ENCODE measurements at places on chromosomes 16 and 17.
A peak's percentile ranks its signal among the peaks of the same experiment; 100 is the strongest.

GRCh38 chr17:48143629-48144028 lies 36.1 kb downstream of the SNX11 start:
- no peak for DNase-seq

DNA sequence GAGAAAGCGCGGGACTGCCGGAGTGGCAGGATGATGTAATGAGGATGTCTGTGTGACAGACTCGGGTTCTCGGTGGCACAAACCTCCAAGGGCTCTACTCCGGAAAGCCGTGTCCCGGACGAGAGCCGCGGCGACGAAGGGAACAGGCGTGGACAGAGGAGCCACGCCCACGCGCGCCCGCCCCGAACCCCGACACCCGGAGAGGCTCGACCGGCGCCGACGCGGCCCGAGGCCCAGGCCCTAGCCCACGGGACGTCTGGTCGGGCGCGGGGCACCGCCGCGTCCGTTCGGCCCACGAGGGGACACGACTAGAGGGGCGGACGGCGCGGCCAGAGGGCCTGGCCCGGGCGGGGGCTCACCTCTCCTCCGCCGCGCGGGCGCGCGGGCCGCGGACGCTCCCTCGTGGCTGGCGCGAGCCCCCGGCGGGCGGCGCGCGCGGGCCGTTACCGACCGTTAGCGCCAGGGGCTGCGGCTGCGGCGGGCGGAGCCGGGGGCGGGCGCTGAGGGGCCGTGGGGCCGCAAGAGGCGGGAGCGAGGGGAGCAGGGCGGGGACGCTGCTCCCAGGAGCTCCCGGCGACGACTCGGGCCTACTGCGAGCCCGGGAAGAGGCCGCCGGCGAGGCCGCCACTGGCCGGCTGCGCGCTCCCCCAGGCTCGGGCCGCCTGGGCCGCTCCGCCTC lies 2.1 kb upstream of the IRX5 start:
- no peak for DNase-seq

- no peak for DNase-seq
Measured at GRCh38 chr17:83186226-83186625, 106.8 kb downstream of the METRNL start.

GRCh38 chr17:7989781-7990655 lies 12.4 kb upstream of the GUCY2D start:
- no peak for DNase-seq

GRCh38 chr17:2962729-2963128 lies 100.7 kb downstream of the OR1D5 start:
- DNase-seq, result no peak

DNA sequence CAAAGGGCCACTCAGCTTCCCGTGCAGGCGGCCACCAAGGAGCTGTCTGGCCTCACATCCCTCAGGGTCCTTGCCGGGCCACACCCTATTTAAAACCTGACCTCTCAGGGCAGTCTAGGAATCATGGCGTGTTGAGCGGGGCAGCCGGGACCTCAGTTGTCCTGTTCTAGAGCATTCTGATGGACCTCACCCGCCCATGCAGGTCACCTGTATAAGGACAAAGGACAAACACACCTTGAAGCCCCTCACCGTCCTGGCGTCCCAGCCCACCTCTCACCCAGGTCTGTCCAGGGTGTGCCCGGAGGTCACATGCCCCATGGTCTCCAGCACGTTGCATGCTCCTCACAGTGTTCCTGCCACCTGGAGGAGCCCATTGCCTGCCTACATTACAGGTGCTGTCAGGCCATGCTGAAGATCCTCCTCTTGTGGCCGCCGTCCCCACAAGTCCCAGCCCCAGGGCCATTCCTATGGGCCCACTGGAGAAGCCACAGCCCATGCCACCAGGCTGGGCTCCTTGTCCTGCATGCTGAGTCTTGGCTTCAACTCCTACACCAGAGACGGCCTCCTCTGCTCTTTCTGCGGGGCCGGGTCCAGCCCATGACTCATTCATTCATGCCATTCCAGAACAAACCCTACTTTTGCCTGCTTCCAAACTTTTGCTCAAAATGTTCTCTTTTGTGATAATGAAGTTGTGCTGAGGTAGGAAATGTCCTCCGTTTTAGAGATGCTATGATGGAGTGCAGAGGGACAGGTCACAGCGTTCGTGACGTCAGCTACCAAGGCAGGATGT lies 46.3 kb downstream of the PEMT start:
- DNase-seq, result no peak

GRCh38 chr17:45431531-45432404 lies 902 bp downstream of the ARHGAP27 start:
- DNase-seq, result peak; percentile 36

- peak; percentile 21 for DNase-seq
Measured at GRCh38 chr16:46974352-46974751, 878 bp upstream of the DNAJA2 start.

GRCh38 chr17:28170771-28171170 lies 128.3 kb downstream of the NLK start:
- DNase-seq, result no peak

- DNase-seq, result peak; percentile 71
Measured at GRCh38 chr16:57175896-57176295, 9.9 kb downstream of the PSME3IP1 start.

DNA sequence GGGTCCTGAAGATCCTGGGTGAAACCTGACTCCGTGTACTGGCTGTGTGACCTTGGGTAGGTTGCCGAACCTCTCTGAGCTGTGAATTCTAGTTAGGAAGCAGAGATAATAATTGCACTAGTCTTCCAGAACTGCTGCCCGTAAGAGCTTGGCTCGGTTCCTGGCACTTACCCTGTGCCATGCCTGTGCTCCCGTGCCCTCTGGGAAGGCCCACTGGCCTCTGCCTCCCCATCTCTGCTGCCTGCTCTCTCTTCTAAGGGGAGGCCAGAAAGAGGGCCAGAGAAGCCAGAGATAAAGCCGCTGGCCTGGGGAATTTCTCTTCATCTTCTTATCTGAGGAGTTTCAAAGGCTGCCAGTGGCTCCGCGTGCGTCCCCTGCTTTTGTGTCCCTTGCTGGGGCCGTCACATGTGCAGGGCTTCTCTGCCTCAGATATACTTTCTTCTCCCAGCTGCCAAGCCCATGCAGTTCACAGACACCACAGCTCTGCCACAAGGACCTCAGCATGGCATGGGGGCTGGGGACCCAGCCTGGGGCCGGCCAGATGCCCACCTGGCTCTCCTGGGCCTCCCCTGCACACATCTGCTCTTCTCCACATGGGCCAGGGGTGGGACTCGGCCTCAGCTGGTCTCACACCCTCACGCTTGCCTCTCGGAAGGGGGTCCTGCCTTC lies 145.2 kb downstream of the SDK2 start:
- DNase-seq, result no peak

GRCh38 chr16:28879261-28879840 lies 1.1 kb downstream of the ATP2A1 start:
- no peak for DNase-seq

GRCh38 chr17:31845291-31845690 lies 13.8 kb downstream of the COPRS start:
- DNase-seq, result no peak

DNA sequence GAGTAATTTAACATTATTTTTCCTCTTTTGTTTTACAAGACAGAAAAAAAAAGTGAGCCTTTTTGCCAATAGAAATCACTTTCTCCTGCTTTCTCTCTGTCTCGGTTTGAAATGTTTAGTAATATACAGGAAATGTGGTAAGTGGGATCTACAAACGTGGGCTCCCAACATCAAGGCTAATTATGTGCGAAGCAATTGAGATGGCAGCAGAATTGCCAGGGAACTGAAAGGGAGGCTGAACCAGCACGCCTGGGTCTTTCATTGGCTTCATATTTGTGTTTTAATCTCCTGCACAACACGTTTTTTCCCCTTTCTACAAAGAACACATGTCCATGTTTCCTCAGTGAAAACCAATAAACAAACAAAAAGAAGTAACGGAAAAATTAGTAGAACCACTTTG lies 743.9 kb upstream of the SOX9 start:
- no peak for DNase-seq

- peak; percentile 97 for DNase-seq
Measured at GRCh38 chr16:77213542-77214106, 14.4 kb downstream of the SYCE1L start.

- DNase-seq, result no peak
Measured at GRCh38 chr16:71796501-71797097, 12.0 kb downstream of the AP1G1 start.

- no peak for DNase-seq
Measured at GRCh38 chr16:23323224-23324030, 21.3 kb downstream of the SCNN1B start.

DNA sequence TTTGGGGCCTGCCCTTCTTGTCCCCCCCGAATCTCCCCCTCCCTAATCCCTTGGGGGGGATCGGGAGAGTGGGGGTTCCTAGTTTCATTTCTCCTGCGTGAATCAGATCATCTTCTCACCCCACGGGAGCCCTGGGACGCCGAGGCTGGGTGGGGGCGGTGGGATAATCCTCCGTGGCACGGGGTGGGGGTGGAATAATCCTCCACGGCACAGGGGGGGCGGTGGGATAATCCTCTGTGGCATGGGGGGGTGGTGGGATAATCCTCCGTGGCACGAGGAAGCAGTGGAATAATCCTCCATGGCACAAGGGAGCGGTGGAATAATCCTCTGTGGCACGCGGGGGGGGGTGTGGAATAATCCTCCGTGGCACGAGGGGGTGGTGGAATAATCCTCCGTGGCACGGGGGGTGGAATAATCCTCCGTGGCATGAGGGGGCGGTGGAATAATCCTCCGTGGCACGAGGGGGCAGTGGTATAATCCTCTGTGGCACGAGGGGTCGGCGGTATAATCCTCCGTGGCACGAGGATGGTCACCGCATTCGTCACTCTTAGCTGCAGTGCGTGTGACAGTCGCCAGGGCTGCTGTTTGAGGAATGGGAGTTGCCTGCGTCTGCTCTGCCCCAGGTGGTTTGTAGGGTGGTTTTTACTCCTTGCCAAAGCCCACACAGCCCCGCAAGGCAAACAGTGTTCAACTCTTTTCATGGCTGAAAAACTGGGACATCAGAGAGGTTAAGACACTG lies 156.9 kb downstream of the LAT start:
- DNase-seq, result no peak

- DNase-seq, result no peak
Measured at GRCh38 chr17:60993497-60993896, 315.8 kb downstream of the BCAS3 start.

DNA sequence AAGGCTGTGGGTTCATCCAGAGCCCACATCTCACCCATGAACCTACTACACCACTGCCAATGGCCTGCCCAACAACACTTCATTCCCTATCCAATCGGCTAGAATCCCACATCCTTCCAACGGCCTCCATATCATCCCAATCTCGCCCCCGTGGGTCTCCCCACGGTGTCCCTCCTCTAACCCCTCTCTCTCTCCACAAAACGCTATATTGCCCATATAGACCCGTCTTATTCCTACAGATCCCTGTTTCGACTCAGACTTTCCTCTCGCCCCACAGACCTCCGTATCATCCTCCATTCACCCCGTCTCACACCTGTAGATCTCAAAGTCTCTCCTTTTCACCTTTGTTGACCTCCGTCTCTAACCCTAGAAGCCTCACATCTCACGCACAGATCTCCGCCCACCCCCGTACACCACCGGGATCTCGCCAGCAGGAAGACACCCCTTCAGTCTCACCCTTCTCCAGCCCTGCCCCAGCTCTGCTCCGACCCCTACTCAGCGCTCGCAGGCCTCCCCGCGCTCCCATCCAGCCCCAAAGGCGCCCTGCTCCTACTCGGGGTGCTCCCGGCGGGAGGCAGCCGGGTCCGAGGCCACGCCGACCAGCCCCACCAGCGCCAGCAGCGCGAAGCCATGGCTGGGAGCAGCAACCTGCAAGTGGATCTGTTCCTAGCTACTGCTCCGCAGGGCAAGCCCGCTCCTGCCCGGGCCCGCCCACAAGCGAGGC lies at the start of gene FDXR:
TSS of gene FDXR (minus strand) at position 682 of the 724 bp plus-strand sequence. CDS start at position 632, 50 bp downstream.
- no peak for DNase-seq

- DNase-seq, result no peak
Measured at GRCh38 chr17:8012996-8013640, 10.7 kb downstream of the GUCY2D start.

- DNase-seq, result no peak
Measured at GRCh38 chr17:18380471-18381157, 3.0 kb downstream of the EVPLL start.

- DNase-seq, result no peak
Measured at GRCh38 chr16:57500578-57501111, 14.4 kb upstream of the DOK4 start.

- no peak for DNase-seq
Measured at GRCh38 chr16:14579266-14579665, 50.8 kb downstream of the PARN start.

GRCh38 chr16:82091241-82091640 lies 56.2 kb downstream of the HSD17B2 start:
- DNase-seq, result peak; percentile 18

DNA sequence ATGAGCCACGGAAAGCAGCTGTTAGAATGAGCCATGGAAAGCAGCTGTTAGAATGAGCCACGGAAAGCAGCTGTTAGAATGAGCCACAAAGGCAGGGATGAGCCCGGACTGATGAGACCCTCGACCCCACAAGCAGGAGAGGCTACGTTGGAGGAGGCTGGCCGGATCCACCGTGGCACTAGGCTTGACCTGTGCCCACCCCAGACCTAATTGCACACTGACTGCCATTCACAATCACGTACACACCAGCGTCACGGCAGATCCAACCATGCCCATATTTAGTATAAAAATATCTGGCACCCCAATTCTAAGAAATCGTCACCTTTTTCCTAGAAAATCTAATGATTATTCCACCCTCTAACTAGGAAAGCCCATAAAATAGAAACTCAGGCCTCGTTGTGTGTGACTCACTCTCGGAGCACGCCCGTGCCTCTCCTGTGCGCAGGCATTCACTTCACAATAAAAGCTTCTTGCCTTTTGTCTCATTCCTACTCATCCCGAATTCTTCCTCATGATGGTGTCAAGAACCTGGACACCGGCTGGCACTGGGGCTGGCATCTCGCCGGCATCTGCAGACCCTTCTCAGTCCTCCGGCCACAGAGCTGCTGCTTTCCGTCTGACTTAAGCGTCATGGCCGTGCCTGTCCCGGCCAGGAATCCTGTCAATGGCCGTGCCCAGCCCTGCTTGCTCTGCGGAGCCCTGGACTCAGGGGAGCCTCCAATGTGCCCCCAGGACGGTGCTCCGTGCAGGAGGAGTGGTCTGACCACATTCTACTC lies 5.5 kb upstream of the SECTM1 start:
- DNase-seq, result peak; percentile 73

GRCh38 chr16:72905581-72905980 lies 142.3 kb downstream of the ZFHX3 start:
- peak; percentile 45 for DNase-seq

- DNase-seq, result no peak
Measured at GRCh38 chr17:27542841-27543463, 86.7 kb downstream of the KSR1 start.

- DNase-seq, result peak; percentile 47
Measured at GRCh38 chr17:36743130-36743529, 141.7 kb downstream of the MRM1 start.

DNA sequence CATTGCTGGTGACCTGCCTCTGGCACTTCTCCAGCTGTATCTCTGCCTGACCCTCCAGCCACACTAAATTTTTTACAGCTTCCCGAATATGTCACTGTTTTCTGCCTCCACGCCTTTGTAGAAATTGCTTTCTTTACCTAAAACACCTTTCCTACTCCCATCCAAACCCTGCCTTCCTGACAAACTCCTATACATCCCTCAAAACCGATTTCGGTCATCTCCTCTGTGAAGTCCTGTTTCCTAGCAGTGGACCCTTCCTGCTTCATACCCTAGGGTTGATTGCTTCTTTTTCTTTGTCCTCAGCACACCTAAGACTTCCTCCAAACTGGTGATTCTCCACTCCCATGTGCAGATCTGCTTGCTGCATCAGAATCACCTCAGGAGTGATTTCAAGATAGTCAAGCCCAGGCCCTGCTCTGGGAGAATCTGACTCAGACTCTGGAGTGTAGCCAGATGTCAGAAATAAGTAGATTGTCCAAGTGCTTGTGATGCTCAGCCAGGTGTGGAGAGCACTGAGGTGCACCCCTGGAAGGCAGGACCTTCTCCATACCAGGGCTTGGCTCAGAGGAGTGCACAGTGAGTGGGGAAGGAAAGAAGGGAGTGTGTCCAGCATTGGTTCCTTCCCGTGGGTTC lies 184.2 kb downstream of the COPRS start:
- DNase-seq, result peak; percentile 89

Data from renal cortical epithelial cell (primary cell).